Stimulated activated CD8-positive, alpha-beta memory T cell treated with anti-CD3 and anti-CD28 coated beads, Interleukin-15, amount 100 ng/mL, for 24 hours (primary cell): ENCODE measurements at places on chromosomes 7 and 10.

GRCh38 chr10:81027706-81028105 lies 490.0 kb downstream of the SH2D4B start:
- no peak for DNase-seq

- no peak for DNase-seq
These were observed 32.9 kb downstream of the AP3M1 start for GRCh38 chr10:74117738-74118137.

DNA sequence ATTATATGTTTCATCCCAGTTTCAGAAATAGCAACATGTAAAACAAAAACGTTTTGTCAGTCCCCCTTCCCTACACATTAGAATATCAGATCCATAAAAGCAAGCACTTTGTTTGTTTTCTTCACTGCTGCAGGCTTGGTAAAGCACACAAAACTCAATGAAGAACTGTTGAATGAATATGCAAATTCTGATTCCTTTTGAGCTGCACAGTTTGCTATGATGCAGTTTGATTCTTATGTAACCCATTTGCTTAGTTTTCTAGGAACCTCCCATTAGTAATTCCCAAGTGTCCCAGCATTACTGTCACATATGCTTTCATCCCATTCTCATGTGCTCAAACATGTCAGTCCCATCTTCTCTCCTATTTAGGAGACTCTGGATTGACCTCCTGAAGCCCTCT lies 26.1 kb upstream of the CHCHD3 start:
- no peak for DNase-seq

DNA sequence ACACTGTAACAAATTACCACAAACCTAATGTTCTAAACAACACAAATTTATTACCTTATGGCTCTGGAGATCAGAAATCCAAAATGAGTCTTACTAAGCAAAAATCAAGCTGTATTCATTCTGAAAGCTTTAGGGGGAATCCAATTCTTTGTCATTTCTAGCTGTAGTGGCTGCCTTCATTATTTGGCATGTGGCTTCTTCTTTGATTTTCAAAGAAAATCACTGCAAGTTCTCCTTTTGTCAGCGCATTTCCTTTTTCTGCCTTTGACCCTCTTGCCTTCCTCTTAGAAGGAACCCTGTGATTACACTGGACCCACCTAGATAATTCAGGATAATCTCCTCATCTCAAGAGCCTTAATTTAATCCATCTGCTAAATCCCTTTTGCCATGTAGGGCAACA lies 36.9 kb downstream of the ZPBP start:
- DNase-seq: no peak

DNA sequence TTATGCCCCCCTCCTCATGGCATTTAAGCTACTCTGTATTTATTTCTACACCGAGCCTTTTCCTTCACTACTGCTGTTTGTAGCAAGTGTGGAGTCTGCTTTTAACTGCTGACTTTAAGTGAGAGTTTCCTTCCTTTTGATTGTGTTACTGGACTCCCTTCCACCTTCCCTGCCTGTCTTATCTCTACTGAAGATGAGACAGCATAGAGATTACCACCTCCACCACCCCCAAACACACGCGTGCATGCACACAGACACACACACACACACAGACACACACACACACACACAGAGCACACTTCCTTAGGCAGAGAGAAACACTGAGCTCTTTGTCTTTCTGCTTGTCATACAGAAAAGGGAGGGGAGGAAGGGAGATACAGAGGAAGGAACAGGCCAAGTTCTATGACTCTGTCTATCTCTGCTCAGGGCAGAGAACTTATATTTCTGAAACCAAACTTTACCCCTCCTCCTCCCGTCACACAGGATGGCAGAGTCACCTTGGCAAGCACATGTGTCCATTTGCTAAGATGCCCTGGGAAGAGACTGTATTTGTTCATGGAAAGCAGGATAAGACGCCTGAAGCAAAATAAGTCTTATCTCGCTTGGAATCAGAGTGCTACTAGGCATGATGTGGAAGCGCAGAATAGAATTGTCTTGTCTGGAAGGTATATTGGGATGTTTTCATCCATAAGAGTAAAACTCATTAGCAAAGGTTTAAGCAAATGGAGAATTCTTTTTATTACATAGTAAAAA lies 81.8 kb upstream of the CAV2 start:
- DNase-seq: no peak

GRCh38 chr10:51706225-51706624 lies 6.8 kb upstream of the CSTF2T start:
- DNase-seq: no peak

- no peak for DNase-seq
These were observed 60.7 kb upstream of the DNAJB6 start for GRCh38 chr7:157276091-157276561.

DNA sequence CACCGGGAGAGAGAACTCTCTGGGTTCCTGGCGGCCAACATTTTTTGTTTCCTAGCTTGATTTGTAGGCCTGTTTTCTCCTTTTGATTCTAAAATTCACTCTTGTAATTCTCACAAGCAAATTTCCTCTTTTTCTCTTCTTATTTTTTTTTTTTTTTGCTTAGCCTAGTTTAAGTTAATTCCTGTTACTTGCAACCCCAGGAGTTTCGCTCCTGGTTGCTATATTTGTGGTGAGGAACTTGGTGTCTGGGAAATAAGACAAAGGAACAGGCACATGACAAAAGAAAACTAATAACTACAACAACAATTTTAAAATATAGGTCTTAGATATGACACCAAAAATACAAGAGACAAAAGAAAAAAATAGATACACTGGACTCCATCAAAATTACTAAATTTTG lies 6.7 kb downstream of the AOAH start:
- DNase-seq: no peak

DNA sequence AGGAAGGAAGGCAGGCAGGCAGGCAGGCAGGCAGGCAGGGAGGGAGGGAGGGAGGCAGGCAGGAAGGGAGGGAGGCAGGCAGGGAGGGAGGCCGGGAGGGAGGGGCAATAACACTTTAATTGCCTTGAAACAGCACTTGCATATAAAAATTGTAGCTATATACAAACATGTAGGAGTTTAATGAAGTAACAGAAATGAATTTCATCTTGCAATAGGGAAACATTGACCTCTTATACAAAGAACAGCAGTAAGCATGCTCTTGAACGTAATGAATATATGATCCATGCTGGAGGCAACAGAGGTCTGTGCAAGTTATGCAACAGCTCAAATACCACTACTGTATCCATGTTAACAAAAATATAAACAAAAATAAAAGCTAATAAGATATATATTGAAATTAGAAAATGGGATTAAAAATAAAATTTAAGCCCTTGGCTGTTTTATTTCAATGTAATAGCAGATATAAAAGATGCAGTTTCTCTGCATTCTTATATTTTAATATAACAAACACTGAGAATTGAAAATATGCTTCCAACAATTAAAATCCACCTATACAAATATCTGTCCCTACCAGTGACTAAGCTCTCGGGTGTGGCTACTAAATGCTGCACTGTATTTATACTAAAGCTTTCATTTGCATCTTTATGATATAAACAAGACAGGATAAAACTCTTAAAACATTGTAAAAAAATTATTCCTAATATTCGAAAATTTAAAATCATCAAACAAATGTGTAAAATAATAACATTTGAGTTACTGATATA lies 50.3 kb downstream of the CACNA2D1 start:
- no peak for DNase-seq

GRCh38 chr7:32427769-32428291 lies 62.4 kb downstream of the LSM5 start:
- peak; percentile 41 for DNase-seq

DNA sequence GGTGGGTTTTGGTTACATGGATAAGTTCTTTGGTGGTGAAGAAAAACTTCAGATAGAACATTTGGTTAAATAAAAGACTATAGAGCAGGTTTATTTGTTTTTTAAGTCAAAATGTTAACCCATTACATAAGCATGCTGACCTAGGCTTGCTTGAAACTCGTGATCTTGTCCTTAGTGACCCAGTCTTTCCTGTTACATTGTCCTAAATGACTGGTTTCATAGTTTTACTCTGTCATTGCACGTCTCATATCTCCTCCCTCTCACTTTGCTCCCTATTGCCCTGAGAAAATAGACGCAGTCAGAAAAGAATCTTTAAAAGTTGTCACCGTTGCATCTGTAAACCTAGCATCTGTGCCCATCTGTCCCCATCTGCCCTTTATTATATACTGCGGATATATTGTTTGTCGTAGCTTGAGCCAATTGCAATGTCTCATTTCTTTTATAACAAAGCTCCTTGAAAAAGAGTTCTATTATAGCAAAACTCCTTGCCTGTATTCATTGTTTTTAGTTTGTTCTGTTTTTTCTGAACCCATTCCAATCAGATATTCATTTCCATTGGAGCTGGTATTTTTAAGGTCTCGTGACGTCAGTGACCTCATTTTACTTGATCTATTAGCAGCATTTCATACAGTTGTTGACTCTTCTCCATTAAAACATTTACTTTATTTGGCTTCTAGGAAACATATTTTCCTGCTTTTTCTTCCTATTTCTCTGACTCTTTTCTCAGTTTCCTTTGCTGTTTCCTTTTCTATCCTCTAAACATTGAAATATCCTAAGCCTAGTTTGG lies 57.3 kb downstream of the HELLS start:
- DNase-seq: no peak

- DNase-seq: no peak
These were observed 134.7 kb downstream of the KIAA1217 start for GRCh38 chr10:24343686-24344085.

DNA sequence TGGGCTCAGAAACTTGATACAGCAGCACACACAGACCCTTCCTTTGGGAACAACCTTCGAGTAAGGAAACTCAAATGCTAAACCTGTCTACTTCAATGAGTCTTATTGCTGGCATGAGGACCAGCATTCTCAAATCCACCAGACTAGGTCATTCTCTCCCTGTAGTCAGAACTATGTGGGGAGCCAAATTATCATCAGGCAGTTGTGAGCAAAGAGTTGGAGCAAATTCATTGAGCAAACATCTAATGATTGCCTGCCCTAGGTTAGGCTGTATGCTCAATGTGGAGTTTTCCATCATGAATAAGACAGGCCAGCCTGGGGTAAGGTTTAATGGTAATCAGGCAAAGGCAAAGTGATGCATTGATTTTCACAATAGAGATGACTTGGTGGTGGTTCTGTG lies 3.6 kb downstream of the EPDR1 start:
- DNase-seq: no peak

DNA sequence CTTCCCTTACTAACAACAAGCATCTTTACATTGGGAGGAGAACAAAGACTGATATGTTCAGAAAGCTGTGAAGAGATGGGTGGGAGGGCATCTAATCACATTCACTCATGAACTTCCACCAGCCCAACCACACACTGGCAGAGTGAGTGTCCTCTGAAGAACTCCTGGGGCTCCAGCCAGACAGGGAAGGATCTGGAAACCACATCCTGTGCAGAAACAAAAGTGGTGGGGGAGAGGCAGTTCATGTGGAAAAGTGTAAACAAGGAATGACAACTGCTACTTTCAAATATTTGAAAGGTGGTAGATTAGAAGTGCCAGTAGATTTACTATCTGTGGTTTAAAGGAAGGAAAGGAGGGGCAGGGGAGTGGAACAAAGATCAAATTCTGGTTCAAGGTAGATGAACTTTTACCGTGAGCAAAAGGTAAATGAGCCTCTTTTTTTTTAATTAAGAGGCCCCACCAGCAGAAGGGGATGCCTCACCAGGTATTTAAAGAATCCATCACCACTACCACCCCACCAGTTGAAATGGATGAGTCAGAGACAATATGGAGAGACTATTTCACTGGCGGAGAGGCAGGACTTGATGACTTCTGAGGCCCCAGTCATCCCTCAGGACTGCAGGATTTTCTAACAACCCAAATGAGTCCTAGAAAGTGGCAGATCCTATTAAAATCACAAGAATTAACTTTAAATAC lies 34.5 kb downstream of the GOT1 start:
- no peak for DNase-seq

DNA sequence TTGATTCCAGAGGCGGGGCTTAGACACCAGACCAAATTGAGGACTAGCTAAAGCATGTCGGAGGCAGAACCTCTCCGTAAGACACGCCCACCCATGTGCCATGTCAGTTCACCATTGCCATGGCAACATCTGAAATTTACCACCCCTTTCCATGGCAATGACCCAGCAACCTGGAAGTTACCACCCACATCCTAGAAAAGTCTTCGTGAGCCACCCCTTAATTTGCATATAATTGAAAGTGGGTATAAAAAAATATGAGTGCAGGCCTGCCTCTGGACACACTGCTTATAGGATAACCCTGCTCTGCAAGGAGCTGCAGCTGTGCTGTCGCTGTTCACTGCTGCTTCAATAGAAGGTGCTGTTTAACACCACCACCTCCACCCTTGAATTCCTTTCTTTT lies 28.0 kb downstream of the TMEM270 start:
- DNase-seq: no peak

GRCh38 chr10:82575318-82575717 lies 700.3 kb downstream of the NRG3 start:
- no peak for DNase-seq
